ENCODE measurements at places on chromosomes 5 and 9. TPM values are rescaled to one million over a fixed set of nuclear protein-coding genes. Genes with fewer than 3 reads are reported as not detected.

DNA sequence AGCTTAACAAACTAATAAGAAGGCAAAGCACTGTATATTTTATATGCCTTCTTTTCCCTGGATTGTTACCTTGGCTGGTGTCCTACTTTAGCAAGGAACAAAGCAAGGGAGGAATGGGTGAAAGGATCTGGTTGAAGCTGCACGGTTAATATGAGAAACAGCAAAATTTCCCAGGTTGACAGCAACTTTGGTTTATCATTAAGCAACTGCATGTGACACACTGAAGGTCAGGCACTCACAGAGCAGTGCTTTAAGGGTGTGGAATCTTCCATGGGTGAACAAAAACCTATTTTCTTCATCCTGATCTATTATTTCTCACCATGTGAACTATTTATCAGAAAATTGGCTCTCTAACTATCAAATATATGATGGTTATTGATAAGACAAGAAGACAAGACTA is 109.0 kb upstream of the ATP10B start:
- no peak for DNase-seq

GRCh38 chr5:11620172-11620571 is 284.1 kb downstream of the CTNND2 start:
- DNase-seq = no peak

- no peak for DNase-seq
Observed at GRCh38 chr5:74866596-74867162, 492 bp upstream of the FAM169A start.

GRCh38 chr5:100898504-100899346 is 4.4 kb downstream of the ST8SIA4 start:
- no peak for DNase-seq

DNA sequence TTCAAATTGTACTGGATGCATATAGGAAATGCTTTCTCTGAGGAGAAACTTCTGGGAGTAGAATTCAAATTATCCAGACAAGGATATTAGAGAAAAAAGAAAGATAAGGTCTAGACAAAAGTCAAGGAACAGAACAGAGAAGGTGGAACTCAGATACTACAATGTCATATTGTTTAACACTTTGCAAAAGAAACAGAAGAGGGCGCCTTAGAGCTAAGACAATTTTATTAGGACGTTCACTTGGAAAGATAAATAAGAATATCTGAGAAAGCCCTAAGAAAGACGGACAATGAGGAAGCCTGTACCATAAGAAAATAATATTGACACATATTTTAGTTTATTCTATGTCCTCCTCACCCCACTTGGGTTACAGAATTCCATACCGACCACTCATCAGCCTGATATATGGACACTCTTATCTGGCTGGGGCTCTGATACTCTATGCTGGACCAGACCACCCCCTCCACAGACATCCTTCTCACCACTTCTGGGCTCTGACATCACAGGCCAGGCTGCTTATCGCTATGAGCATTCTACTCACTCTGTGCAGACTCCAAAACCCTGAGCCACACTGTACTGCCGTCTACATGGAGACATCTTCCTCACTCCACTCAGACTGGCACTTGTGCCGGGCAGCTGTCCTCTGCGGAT is 9.1 kb upstream of the AK3 start:
- DNase-seq = no peak

DNA sequence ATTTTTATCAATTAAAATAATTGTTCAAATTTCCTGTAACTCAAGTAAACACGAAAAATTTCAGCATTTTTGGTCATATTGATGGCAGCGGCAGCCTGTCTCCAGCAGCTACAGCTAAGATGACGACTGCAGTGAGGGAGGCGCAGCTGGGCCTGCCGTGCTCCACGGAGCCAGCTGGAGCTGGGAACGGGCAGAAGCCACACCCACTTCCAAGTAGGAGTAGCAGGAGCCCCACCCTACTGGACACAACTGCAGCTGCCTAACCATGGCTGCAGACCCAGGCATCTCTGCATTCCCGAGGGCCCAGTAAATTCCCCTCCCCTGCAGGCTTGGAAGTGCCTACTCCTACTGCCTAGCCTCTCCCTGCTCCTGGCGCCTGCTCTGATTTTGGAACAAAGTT is 2031.7 kb downstream of the EFNA5 start:
- no peak for DNase-seq

- no peak for DNase-seq
Observed at GRCh38 chr5:177077335-177077734, 9.4 kb upstream of the FGFR4 start.

DNA sequence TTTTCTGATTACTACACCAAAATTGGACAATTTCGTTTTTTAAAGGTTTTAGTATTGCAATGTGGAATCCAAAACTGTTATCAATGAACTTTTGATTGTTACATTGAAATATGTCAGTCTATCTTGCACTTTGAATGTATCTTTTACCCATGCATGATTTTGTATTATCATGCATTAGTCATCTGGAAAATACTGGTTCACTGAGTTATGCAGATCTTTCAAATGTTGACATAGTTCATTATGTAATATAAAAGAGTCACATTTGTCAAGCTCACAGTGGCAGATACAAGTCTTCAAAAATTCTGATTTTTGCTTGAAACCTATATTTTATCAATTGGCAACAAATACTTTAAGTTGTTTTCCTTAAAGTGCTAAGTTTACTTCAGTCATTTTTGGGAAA is 85.2 kb downstream of the NR3C1 start:
- no peak for DNase-seq

Gene SPRY4
- total RNA-seq = 6.7 TPM

Gene SPINK13
- total RNA-seq = 5.7 TPM
